HS-5 (cell line): ENCODE measurements at places on chromosomes 5 and 9.
A peak's percentile ranks its signal among the peaks of the same experiment; 100 is the strongest.

- no peak for DNase-seq
These were observed 139.9 kb downstream of the INSYN2B start for GRCh38 chr5:169840405-169840804.

- DNase-seq = no peak
These were observed 101.7 kb upstream of the IFNK start for GRCh38 chr9:27422279-27422834.

DNA sequence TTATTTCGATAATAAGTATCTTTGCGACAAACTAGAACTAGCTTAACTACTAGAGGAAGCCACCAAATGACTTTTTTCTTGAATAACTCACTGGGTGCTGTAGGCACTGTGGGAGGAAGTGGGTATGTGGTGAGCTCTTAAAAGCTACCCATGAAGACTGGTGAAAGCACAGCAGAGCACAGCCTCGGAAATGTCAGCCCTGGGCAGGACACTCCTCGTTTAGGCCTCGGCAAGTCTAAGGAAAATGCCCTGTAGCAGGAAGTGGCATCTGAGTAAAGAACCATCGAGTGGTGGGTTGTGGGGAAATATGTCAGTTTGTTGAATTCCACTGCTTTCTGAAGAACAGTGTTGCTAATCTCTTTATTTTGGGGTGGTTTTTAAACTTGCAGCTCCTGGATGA is 44.0 kb upstream of the NCS1 start:
- DNase-seq = no peak

DNA sequence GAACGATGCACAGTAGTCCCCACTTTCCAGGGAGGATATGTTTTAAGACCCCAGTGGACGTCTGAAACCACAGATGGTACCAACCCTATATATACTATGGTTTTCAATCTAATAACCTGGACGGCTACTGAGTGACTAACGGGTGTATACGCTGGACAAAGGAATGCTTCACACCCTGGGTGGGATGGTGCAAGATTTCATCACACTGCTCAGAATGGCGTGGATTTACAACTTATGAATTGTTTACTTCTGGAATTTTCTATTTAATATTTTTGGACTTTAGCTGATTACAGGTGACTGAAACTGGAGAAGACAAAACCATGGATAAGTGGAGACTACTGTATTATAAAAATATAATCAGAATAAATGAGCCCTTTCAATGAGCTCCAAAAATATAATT is 147.6 kb upstream of the TRIM32 start:
- DNase-seq = no peak

DNA sequence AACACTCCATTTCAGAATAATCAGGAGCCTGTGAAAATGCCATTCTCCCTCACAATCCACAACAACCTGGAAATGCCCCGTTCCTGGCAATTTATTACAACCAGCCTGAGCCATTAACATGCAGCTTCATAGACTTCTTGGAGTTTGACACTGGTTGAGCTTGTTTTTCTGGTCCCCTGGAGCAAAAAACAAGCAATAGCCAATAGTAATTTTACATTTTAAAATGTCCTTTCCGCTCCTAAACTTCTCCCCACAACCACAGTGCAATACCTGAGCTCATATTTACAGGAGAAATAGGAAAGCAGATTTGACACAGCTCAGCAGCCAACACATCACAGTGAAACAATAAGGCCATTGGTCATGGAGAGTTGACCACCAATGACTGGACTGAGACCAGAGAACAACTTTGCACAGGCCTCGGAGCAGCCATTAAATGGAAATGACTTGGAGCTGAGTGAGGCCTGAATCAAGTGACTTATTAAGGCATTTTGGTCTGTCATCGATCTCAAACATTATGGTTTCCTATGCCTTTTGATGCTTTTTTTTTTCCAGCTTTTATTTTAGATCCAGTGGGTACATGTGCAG is 73.0 kb downstream of the ENC1 start:
- no peak for DNase-seq

GRCh38 chr9:2072752-2073405 is 57.7 kb downstream of the SMARCA2 start:
- DNase-seq = no peak

GRCh38 chr9:131525643-131526565 is 5.2 kb downstream of the UCK1 start:
- DNase-seq = no peak

DNA sequence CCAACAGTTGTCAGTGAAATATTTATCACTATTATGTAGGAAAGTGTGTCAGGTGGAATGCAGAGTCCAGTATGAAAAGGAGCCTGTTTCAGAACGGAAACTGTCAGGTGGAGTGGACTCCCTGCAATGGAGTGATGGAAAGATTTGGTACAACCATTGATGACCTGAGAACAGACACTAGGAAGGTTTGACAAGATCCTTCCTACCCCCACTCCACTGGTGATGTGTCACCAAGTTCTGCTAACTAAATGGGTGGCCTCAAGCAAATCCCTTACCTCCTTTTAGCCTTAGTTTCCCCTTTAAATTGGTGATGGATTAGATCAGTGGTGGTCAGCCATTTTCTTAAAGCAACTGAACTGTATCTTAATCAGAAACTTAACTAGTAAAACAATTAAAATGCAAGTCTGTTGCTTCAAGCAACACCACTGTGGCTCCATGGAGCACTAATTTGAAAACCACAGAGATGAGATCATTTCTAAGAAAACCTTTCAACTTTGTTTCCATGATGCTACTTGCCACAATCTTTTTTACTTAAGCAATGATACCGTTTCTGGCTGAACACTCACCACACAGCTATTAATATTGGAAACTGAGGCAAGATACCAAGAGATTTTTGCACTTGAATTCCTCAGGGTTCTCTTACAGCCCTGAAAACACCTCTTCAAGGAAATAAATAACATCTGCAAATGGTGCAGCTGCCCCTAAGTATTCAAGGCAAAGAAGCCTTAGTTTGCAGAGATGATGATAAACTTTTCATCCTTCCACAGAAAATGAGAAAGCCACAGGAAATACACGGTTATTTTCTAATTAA is 140.6 kb downstream of the ERCC6L2 start:
- DNase-seq = no peak

DNA sequence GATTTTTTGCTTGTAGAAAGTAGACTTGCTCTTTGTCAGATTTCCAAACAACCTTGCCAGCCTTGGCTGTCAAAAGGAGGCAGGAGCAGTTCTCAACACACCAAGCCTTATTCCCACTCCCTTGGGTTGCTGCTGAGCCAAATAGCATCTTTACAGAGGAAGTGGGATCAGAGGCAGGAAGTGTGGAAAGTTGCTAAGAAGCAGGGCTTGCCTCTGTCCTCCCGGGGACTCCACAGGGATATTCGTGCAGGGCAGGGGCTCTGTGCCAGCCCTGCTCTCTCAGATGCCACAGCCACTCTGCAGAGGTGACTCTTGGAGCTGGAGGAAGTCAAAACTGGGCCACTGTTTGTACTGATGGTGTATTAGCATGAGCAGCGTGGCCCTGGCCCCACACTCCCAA is 24.3 kb downstream of the PTPDC1 start:
- DNase-seq = no peak

- DNase-seq = no peak
These were observed 73.8 kb upstream of the KLF9 start for GRCh38 chr9:70488098-70488792.

GRCh38 chr5:160188141-160189015 is 40.9 kb upstream of the FABP6 start:
- DNase-seq = no peak

DNA sequence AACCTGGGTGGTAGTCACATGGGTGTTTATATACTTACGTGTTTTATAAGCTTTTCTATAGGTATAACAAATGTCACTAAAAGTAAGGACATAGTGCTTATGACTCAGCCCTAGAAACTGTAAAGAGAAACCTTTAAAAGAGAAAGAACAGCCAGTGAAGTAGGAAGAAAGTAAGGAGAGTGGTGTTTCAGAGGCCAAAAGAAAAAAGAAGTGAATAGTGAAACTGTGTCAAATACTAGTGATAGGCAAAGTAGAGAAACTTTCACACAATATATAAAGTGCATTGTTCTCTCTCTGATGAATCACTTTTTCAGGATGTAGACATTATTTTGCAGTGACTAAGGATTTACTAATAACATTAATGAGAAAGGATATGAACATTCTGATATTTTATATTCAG is 74.2 kb upstream of the SUSD1 start:
- peak; percentile 15 for DNase-seq

DNA sequence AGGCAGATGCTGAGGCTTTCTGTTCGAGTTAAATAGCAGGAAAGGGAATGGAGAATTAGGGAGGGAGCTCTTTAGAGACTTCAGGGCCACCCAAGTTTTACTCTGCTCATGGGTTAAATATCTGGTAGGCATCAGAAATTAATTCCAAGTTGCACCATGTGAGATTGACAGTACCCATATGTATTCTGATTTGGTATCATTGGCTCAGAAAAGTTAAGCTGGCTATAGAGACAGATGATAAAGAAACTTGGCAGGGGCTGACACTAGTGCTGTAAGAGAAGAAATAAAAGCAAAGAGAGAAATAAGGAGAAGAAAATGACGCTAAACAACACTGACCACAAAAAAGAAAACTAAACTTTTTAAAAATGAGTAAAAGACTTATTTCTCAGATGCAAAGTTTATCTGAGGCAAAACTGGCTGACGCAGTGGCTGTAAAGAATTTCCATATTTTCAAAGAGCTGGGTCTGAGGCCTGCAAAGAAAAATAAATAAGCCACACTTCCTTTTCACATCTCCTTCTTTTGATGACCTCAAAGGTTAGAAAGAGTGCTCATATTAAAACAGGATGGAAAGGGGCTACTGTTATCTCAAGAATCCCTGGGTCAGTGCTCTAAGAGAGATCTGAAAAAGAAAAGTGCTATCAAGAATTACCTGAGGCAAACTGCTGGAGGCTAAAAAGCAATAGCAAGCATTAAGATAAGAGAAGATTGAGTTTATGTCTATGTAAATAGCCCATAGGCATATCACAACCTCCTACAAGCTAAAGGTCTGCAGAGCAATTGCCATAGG is 399.0 kb upstream of the MEF2C start:
- no peak for DNase-seq

DNA sequence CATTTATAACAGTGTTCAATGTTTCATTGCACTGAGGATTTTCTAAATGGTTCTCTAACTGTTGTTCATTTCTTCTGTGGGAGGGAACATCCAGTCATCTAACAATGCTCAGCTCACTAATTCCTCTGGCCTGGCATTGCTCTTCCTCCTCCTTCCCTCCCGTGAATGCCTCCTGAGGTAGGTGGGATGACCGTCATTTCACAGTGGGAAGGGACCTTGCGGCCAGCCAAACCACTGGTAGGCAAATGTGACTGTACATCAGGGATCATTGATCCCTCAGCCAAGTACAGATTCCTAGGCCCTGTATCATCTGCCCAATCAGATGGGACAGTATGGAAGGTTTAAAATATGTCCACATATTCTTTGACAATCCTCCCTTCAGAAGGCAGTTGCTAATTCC is 23.7 kb upstream of the VDAC1 start:
- no peak for DNase-seq

GRCh38 chr9:68595868-68596267 is 55.2 kb upstream of the TMEM252 start:
- DNase-seq = no peak

- DNase-seq = no peak
These were observed 47.8 kb downstream of the ERGIC1 start for GRCh38 chr5:172881691-172882370.

- DNase-seq = no peak
These were observed 681.9 kb downstream of the ISL1 start for GRCh38 chr5:52065182-52065581.

DNA sequence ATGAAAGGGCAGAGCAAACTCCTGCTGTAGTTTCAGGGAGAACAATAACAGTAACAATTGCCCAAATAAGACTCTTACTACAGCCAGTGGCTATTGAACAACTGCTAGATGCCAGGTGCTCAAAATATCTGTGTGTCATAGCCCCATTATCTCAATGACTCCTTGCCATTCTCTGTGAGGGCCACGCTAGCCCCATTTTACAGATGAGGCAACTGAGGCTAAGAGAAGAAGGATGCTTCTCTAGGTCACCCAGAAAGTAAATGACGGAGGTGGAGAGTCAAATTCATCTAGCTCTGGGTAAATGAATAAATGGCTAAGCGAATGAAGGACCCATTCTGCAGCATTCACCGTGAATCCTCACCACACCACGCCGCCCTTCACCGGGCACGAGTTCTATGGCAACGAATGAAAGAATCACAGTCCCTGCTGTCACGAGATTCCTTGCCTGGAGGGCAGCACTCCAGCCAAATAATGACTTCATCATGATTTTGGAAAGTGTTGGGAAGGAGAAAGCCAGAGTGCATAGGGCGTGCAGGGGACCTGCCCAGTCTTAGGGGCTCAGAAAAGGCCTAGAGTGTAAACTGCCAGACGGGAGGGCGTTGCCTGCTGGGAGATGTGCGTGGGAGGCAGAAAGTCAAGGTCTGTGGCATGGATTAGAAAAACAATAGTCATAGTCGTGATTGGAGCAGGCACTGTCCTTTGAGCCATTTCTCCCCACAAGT is 147.2 kb downstream of the C9orf50 start:
- no peak for DNase-seq

GRCh38 chr5:72441094-72441723 is 66.0 kb downstream of the ZNF366 start:
- DNase-seq = no peak

DNA sequence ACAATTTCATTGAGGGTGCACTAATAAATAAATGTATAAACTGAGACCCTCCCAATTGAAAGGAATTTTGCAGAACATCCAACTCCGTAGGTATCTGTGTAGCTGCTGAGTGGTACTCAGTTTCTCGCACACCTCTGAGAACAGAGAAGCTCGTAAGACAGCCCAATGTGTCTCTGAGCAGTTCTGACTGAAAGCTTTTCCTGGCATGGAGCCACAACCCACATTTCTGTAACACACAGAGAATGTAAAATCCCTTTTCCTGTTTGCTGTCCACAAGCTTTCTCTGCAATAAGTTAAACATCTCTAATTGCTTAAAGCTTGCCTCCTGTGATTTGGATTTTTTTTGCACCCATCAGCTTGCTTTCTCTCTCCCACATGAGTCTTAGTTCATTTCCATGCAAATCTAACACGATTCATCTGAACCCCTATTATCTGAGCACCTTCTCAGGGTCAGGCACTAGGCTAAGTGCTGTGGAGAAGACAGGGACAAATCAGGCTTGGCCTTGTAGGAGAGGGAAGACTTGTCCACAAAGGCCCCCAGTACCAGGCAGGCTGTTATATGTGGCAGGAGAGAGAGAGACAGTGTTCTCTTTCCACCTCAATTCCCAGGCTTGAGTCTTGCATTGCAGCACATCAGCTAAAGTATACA is 44.2 kb upstream of the COL15A1 start:
- peak; percentile 51 for DNase-seq

GRCh38 chr5:141914199-141914743 is 9.4 kb upstream of the DELE1 start:
- no peak for DNase-seq

DNA sequence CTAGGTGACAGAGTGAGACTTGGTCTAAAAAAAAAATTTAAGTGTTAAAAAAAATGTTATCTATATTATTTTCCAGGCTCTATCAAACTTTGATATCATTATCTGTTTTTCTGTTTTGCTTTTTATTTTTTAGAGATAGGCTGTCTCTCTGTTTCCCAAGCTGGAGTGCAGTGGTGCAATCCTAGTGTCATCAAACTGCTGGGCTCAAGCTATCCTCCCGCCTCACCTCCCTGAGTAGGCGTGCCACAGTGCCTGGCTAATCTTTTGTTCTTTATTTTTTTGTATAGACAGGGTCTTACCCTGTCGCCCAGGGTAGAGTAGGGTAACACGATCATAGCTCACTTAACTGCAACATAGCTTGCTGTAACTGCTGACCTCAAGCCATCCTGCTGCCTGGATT is 14.4 kb downstream of the SEC24A start:
- DNase-seq = no peak
